Sigmoid colon (tissue), 7 donors: ENCODE measurements at places on chromosomes 5 and 9. TPM values are rescaled to one million over a fixed set of nuclear protein-coding genes. Genes with fewer than 3 reads are reported as not detected.

DNA sequence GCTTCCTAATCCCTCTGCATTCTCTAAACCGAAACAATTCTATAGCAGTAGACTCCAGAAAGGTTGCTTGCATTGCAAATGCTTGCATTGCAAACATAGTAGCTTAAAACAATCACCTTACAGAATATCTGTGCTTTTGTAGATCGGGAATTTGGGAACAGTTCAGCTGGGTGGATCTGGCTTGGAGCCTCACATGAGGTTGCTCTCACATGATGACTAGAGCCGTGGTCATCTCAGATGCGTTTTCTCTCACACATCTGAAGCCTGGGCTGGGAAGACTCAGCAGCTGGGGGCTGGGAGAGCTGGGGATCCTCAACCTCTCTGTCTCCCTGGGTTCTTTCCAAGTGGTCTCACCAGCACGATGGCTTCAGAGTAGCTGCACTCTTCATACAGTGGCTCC lies 127.8 kb downstream of the MSX2 start:
- H3K27me3 ChIP-seq, result no peaks in the 10 kb centered on the region
- H3K27ac ChIP-seq, result no peak overlapping the region
- no peaks in the 10 kb centered on the region for H3K4me1 ChIP-seq
- DNase-seq, result no peak

Gene TMC1
- total RNA-seq, result not detected

Gene PTGR1
- 19.7 TPM for total RNA-seq

Gene HMMR
- 3.0 TPM for total RNA-seq
